ENCODE measurements at places on chromosomes 12 and 14.

GRCh38 chr12:47867495-47867941 lies 37.3 kb downstream of the VDR start:
- DNase-seq: peak; percentile 46

DNA sequence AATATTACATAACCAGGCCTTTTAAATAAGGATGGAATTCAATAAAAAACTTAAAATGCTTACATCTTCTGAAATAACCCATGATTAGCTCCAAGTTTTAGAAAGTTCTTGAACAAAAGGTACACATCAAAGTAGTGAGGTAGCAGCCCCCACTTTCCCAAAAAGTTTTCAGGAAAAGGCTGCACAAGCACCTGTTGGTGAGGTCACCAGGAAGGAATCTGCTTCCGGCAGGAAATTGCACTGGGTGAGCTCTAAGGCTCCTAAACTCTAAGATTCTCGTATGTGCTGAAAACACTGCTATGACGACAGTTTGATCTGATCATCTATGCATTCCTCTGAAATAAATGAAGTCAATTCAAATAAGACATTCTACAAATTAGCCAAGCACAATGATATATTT lies 34.3 kb upstream of the TTC7B start:
- peak; percentile 37 for DNase-seq

DNA sequence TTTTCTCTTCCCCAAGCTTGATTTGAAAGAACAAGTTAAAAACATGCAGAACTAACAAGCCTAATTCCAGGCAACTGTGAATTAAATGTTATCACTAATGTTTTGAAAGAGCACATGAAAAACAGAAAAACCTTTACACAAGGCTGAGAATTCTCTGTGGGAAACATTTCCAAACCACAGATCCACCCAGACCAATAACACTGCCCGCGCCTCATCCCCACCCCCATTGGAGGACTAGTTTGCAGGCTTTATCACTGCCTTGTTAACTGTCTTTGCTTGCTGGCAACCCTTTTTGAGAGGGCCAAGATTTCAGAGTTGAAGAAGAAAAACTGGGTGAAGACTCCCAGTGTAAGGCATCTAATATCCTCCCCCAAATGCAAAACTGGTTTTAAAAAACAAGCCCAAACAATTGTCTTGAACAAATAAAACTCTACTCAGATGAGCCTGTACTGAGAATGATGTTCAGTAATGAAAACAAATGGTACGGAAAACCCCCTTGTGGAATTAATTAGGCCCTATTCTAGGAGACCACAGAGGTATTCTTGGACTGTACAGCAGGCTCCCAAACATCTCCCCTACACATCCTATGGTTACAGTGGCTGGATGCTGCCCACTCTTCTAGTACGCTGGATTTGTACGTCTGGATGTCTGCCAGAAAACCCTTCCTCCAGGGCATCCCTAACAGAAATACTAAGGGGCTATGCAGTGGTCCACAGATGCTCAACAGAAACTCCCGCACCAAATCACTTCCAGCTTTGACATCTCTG lies 5.8 kb downstream of the MAX start:
- peak; percentile 17 for DNase-seq

DNA sequence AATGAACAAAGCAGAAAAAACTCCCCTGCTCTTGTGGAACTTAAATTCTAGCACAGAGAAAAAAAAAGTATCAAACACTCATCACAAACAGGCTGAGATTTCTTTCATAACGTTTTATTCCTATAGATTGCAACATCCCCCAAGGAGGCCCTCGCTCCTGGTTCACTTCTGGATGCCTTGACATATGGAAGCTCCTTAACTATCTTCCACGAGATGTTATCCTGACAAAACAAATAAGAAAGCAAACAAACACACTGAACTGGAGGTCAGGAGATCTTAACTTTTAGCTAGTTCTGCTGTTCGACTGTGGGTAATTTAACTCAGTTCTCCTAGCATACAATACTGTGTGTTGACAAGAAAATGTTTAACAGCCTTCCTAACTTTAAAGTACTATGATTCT lies 104.8 kb downstream of the ETV6 start:
- no peak for DNase-seq

GRCh38 chr14:66426451-66426850 lies 59.7 kb upstream of the CCDC196 start:
- no peak for DNase-seq

GRCh38 chr14:24226473-24226872 lies 5.7 kb downstream of the NEDD8 start:
- no peak for DNase-seq

- DNase-seq: peak; percentile 59
Observed at GRCh38 chr14:103382376-103382775, 2.8 kb upstream of the MARK3 start.

DNA sequence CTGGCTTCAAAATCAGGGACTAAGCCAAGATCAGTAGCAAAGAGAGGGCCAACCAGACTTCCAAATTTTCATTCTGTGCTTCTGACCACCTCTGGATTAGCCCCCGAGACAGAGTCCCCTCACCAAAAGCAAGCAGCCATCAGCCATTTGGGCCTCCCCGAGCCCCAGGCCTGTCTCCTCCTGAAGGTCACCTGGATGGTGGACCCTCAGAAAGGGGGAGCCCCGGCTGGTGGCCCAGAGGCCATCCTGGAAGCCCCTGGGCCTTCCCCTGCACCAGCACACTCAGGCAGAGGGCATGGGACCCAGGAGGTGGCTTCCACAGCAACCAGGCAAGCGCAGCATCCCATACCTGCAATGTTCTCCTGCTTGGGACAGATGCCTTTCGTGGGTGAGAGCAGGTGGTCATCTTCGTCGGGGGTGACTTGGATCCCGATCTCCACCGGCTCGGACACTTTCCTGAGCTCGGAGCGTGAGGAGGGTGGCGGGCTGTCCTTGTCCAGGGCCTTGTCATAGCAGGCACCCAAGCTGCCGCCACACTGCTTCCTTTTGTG lies 14.8 kb downstream of the BCL11B start:
- DNase-seq: no peak

- no peak for DNase-seq
Observed at GRCh38 chr14:96050482-96050881, 11.3 kb downstream of the C14orf132 start.

GRCh38 chr12:64070454-64070853 lies 151.6 kb downstream of the KICS2 start:
- DNase-seq: no peak

DNA sequence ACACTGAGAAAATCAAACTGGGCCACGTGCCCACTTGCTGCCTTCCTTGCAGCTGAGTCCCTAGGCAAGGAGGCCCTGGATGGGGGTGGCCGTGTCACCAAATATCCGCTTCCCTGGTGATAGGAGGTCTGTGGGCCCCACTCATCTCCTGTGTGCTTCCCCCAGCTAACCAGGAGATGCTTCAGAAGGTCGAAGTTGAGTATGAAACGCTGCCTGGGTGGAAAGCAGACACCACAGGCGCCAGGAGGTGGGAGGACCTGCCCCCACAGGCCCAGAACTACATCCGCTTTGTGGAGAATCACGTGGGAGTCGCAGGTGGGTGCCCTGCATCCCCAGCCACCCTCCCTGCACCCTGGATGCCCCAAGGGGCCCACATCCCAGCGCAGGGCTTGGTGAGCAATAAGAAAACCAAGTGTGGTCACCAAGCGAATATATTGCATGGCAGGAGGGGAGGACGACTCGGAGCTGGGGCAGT lies 6.8 kb upstream of the SIVA1 start:
- no peak for DNase-seq

DNA sequence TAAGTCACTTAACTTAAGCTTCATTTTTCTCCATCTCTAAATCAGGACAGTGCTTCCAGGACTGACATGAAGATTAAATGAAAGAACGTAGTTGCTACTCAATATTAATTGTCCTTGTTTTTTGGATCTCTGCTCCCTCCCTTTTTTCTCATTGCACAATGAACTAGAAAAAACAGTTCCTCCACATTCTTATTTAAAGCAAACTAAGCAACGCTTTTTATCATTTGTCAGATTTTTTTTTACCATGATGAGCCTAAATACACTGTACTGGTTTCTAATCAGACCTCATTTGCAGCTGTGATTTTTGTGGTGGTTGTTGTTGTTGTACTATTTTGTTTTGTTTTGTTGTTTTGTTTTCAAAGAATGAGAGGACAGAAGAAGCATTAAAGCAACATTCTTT lies 23.2 kb upstream of the PARP11 start:
- no peak for DNase-seq

DNA sequence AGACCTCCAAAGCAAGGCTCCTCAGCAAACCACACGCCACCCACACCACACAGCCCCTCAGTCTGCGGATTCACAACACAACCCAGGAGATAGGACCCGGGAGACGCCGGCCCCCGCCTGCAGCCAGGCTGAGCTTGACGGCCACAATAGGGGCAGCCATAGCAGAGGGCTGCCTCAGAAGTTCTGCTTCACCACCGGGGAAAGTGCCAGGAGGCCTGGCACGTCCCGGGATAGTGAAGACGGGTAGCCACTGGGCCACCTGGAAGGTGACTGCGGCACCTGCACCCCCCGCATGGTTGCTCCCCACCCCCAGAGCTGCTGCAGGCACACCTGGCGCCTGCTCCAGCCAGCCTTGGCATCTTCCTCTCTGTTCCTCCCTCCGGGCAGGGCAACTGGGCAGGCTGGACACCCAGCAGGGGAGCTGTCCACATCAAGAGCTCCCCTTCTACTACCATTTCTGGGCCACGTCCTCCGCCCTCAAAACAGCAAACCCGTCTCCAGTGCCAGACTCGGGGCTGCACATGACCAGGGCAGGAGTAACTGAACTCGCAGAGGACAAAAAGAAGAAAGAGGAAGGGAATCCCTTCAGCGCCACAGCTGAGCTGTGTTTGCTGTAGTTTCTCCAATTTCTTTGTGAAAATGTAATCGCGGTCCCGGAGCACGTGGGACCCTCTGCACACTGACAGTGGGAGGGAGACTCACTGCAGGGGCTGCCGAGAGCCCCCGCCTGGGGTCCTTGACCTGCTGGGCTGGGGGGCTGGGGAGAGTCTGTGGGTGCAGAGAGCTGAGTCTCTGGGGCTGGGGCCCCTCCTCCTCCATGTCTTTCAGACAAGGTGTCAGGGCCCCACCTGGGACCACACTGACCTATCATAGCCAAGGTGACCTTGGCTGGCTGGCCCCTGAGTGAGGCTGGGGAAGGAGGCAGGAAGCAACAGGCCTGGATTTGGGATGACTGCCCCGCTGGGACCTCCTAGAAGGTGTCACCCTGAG lies 74.2 kb upstream of the C14orf180 start:
- DNase-seq: no peak

GRCh38 chr12:113820842-113821241 lies 145.3 kb downstream of the RBM19 start:
- no peak for DNase-seq

- no peak for DNase-seq
Observed at GRCh38 chr12:93980711-93981110, 167.7 kb upstream of the PLXNC1 start.

Measured in adipocyte (in vitro differentiated cells).